ENCODE measurements at places on chromosomes 3 and 15. TPM values are rescaled to one million over a fixed set of nuclear protein-coding genes. Genes with fewer than 3 reads are reported as not detected.

The ADPRH gene
- 4.1 TPM for total RNA-seq

The PRR23E gene
- not detected for total RNA-seq

The LMAN1L gene
- total RNA-seq: not detected

The TGM5 gene
- total RNA-seq: not detected

The FGD5 gene
- total RNA-seq: 0.18 TPM

The ARPP21 gene
- total RNA-seq: 0.90 TPM

The GOLGA8G gene
- total RNA-seq: not detected

The CEP19 gene
- total RNA-seq: 4.0 TPM

The OXTR gene
- total RNA-seq: 6.1 TPM

The GHSR gene
- total RNA-seq: not detected

The ARHGEF26 gene
- total RNA-seq: 2.0 TPM

The PRICKLE2 gene
- total RNA-seq: 22.0 TPM

The CCDC80 gene
- 614 TPM for total RNA-seq

The C3orf85 gene
- not detected for total RNA-seq

GRCh38 chr3:108136561-108137459 is 46.0 kb upstream of the CD47 start:
- no peak for DNase-seq

GRCh38 chr15:39269821-39270220 is 311.1 kb upstream of the THBS1 start:
- no peak for DNase-seq

GRCh38 chr3:52742418-52743041 is 28.2 kb downstream of the NEK4 start:
- peak; percentile 60 for DNase-seq

- no peak for DNase-seq
Observed at GRCh38 chr3:43176666-43177065, 70.8 kb upstream of the POMGNT2 start.

GRCh38 chr3:12897381-12898289 is 56.3 kb upstream of the RPL32 start:
- no peak for DNase-seq

- DNase-seq: no peak
Observed at GRCh38 chr15:83077491-83078230, 10.6 kb upstream of the BTBD1 start.

DNA sequence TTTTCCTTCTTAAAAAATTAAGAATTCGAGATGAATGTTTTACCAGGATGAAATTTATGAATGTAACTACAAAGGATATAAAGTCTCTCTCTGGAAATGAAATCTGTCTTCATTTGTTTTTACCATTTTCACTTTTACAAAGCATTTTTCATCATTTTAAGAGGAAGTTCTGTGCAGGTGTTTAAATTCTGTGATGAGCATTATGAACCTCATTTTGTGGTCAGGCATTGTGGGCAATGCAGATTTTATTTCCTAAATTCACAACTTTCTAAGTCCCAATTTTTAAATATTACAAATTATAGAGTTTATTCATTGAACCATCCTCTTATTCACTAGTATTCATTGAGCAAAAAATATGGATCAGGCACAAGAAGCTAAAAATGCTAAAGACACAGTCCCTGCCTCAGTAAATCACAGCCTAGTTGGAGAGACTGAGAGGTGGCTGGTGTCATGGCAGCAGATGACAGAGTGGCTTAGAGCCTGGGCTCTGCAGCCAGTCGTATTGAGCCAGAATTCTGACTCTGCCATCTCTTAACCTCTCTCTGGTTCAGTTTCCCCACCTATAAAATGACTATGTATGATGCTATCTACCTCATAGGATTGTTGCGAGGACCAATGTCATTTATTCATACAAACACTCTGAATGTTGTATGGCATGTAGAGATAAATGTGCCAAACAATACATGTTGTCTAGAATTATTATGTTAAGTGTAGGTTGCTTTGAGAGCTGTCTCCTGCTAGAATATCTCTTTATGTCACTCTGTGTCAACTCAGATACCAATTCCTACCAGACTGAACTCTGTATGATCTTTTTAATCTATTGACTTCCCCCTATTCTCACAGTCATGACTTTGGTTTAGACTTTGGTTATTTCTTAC is 7.5 kb upstream of the TGFBR2 start:
- DNase-seq: no peak

GRCh38 chr3:67998281-67998680 is 343.9 kb upstream of the SUCLG2 start:
- DNase-seq: no peak

DNA sequence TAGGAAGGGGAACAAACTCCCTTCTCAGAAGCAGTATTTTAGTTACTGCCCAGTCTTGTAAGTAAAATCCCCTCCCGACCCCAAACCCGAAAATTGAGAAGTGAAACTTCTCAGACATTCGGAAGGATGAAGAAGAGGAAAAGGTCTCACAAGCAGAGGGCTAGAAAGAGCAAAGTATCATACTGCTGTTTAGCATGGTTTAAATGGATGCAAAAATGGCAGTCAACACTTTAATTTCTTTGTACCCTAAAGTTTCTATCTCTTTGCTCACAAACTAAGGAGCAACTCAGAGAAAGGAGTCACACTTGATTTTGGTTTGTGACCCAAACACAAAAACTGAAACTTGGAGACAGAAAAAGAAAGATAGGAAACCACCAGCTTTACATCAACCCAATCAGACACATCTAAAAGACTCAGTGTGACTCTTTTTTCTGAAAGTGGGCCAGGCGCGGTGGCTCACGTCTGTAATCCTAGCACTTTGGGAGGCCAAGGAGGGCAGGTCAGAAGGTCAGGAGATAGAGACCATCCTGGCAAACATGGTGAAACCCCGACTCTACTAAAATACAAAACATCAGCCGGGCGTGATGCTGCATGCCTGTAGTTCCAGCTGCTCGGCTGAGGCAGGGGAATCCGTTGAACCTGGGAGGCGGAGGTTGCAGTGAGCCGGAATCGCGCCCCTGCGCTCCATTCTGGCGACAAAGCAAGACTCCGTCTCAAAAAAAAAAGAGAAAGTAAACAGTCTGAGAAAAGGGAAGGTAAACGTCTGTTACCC is 63.2 kb upstream of the ATP11B start:
- DNase-seq: no peak

GRCh38 chr15:47944637-47945288 is 176.0 kb upstream of the SLC24A5 start:
- DNase-seq: no peak

DNA sequence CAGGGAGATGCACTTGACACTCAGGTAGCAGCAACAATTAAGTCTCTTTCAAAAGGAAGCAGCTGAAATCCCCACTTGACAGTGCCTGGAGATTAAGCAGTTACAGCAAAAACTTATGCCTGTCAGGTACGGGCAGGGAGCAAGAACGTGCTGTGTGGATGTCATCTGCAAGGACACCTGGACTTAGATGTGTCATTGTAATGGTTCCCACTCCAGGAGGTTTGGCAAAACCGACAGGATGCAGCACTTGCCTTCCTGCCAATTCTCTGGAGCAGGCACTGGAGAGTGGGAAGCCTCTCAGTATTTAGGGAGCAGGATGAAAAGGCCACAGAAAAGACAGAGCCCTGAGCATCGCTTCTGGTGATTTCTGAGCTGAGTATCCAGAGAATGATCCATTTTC is 292.4 kb downstream of the PDCD6IP start:
- DNase-seq: no peak

DNA sequence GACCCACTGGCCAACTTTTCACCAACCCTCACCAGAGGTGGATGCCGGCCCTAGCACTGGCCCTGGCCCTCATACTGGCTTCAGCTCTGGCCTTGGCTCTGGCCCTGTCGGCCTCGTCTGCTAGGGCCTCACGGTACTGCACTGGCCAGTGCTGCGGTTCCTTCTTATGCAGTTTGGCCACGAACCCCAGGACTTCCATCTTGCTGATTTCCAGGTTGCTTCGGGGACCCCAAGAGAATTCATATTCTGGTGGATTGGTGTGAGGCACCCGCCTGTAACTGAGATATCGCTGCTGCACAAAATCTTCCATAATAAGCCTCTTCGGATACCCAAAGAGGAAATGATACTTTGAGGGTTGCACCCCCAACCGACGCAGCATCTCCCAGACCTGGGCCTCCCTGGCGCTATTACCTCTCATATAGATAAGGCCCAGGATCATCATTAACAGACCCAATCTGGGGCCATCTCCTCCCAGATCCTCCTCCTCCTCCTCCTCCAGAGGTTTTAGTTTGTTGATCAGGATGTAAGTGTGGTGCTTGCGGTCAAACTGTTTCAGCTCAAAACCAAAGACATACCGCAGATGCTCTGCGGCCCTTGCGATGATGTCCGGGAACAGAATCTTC is 883 bp downstream of the MAGEF1 start:
- DNase-seq: peak; percentile 32

DNA sequence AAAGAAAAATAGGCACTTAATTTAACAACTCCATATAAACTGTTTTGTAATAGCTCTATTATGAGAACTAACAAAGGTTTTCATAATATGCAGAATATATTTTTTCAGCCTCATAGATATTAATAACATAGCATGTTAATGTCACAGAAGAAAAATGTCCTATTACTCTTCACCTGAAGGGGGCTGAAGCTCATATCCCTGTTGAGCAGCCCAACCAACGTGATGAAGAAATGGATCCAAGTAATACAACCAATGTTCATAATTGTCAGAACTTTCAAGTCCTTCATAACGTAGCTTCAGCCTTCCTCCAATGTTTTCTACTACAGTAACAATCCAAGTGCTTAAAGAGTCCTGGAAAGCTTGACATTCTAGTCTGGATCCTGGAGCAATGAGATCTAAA is 34.5 kb upstream of the STIMATE start:
- no peak for DNase-seq

DNA sequence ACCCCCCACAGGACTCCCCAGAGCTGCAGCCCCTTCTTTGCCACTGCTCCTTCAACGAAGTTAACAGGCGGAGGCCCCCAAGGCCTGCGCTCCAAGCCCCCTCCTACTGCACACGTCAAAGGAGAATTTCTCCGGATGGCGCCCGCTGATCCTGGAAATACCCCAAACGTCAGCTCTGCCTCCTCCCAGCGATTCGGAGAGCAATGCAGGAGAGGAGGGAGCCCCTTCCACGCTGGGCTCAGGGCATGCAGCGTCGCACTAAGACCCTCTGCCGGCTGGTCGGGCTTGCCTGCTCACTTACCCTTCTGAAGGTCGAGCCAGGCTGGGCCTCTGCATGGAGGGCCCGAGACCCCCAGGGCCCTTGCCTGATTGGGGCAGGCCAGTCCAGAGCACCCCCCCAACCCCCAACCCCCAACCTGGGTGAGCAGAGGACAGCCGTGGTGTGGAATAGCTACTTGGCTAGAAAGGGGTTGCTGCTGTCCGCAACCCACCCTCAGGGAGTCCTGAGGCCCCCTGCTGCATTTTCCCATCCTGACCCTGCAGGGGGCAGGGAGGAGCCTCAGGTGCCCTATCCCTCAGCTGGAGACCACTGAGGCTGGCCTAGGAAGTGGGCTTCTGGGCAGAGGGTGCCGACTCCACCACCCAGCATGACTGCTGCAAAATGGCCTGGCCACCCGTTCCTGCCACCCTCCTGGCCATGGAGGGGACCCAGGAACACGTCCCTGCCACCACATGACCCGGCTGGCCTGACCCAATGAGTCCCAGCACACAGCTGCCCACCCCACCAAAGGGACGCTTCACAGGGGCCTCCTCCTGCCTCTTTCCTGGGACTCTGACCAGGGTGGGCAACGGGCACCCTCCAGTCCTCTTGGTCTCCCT is 976 bp downstream of the ATP2B2 start:
- no peak for DNase-seq

GRCh38 chr3:18124501-18124900 is 300.6 kb downstream of the SATB1 start:
- peak; percentile 73 for DNase-seq

- no peak for DNase-seq
Observed at GRCh38 chr3:16277471-16277870, 12.5 kb downstream of the OXNAD1 start.

- no peak for DNase-seq
Observed at GRCh38 chr15:78850352-78850751, 22.3 kb upstream of the MORF4L1 start.

GRCh38 chr3:155252535-155252934 is 40.9 kb downstream of the STRIT1 start:
- peak; percentile 61 for DNase-seq

DNA sequence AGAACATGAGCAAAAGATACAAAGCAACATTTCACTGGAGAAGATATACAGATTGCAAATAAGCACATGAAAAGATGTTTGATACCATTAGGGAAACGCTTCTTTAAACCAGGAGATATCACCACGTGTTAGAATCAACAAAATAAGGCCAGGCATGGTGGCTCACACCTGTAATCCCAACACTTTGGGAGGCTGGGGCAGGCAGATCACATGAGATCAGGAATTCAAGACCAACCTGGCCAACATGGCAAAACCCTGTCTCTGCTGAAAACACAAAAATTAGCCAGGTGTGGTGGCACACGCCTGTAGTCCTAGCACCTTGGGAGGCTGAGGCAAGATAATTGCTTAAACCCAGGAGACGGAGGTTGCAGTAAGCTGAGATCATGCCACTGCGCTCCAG is 20.5 kb upstream of the MUC20 start:
- no peak for DNase-seq

DNA sequence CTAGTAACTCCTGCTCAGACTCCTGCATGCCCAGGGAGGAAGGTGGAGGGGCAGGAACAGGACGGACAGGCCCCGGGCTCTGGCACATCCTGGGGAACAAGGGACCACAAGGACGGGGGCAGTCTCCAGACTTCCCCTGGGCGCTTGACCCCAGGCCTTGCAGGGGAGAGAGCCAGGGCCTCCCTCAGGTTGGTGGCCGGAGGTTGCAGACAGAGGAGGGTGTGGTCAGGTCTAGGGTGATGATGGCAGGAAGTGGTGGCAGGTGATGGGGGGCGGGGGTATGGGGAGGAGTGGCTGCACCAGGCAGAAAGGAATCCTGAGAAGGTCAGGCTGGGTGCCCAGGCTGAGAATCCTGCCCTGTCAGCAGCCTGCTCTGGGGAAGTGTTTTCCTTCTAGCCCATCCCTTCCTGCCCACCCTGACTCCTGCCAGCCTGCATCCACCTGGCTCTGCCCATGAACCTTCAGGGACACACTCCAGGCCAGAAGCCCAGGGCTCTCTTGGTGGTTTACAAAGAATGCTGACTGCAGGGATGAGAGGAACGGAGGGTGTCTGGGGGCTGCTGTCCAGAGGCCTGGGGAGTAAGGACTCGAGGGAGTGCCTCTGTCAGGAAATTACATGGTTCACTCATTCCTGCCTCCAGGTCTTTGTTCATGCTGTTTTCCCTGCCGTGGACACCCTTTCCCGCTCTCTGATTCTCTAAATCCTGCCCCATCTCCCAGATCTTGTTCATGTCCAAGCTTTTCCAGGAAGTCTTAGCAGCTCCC is 15.8 kb downstream of the LOXL1 start:
- no peak for DNase-seq
